ENCODE measurements at places on chromosomes 12 and 14. TPM values are rescaled to one million over a fixed set of nuclear protein-coding genes. Genes with fewer than 3 reads are reported as not detected.
A peak's percentile ranks its signal among the peaks of the same experiment; 100 is the strongest.

- no peak for DNase-seq
Measured at GRCh38 chr14:67928375-67928774, 108.8 kb downstream of the RAD51B start.

DNA sequence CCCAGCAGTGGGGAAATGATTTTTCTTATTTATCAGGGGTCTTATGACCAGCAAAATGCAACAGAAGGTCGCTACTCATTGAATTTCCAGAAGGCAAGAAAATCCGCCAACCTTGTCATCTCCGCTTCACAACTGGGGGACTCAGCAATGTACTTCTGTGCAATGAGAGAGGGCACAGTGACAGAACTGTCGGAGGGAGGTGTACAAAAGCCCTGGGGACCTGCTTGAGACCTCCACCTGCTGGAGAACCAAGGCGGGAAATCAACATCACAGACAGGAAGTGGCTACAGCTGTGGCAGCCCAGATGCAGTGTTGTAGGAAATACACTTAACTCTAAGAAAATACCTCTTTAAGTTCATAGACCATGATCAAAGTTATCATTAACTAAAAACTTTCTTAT, 250.9 kb upstream of the OR4E1 start:
- no peak for DNase-seq

DNA sequence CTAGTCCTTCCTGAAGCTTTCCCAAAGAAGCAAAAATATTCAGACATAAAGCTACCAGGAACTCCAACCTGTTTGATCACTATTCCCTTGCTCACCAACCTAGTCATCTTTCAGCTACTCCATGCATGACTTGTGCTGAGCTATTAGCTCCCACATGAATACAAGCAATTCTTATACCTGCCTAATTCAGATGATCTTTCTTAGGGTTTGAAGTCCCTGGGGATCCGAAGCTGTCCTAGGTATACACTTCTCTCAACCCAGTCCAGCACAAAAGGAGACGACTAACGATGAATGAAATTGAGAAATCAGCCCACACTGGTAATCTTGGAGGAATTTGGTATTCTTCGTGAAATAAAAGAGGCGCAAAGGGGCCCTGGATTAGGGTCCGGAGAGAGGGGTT, 631 bp upstream of the PTGR2 start:
- DNase-seq: no peak

- no peak for DNase-seq
Measured at GRCh38 chr14:75636100-75636692, 24.5 kb downstream of the ERG28 start.

- no peak for DNase-seq
Measured at GRCh38 chr12:80777587-80777986, 60.9 kb downstream of the MYF5 start.

- no peak for DNase-seq
Measured at GRCh38 chr12:14327711-14328110, 37.8 kb upstream of the ATF7IP start.

DNA sequence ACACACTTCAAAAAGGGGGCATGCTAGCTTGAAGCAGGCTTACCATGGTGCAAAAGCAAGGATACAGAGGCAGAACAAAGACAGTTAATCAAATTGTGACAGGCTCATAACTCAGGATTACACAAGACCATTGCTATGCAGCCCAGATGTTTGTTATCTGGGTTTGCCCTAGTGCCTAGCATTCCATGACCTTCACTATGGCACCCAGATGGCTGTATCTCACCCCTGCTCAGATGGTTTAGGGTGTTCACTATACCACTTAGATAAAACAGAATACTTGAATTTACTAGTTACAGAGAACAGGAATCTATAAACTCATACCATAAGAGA, 56.2 kb downstream of the SDR9C7 start:
- no peak for DNase-seq

DNA sequence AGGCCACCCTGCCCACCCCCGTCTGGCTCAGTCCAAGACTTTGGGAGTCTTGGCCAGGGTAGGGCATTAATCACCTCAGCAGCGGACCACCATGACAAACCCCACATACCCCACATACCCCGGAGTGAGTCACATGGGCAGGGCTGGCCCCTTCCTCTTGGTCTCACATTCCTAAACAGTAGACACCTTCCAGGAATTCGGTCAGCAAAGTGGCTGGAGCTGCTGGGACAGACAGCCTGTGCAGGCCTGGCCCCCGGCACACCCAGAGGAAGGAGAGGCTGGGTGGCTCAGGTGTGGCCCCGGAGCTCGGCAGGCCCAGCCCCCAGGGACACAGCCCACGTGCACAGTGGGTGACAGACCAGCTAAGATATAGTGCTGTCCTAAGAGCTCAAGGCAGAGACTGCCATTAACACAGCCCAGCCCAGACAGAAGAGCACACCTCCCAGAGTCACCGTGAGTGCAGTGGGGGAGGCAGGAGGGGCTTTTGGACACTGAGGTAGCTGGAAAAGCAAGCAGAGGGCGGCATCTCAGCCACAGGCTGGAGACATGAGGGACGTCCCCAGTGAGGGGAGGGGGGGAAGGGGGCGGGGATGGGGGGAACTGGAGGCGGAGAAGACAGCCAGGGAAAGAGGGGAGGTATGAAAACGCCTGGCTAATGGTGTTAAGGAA, 24.0 kb downstream of the CCDC85C start:
- no peak for DNase-seq

GRCh38 chr12:24852420-24852819, 96.5 kb downstream of the BCAT1 start:
- DNase-seq: no peak

DNA sequence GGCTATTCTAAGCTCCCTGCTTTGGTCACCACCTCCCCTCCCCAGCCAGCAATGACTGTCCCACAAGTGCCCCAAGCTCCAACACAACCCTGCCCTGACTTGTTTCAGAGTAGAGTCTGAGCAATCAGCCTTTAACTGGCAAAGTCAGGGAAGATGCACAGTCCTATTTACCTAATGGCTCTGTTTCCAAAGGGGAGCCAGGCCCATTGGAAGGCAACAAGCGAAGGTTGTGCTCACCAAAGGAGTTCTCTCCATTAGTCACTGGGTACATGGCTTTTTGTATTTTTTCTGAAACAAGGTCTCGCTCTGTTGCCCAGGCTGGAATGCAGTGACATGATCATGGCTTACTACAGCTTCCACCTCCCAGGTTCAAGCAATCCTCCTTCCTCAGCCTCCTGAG, 267.1 kb upstream of the CRY1 start:
- no peak for DNase-seq

GRCh38 chr12:132305991-132306884, 23.2 kb downstream of the GALNT9 start:
- DNase-seq: peak; percentile 19

DNA sequence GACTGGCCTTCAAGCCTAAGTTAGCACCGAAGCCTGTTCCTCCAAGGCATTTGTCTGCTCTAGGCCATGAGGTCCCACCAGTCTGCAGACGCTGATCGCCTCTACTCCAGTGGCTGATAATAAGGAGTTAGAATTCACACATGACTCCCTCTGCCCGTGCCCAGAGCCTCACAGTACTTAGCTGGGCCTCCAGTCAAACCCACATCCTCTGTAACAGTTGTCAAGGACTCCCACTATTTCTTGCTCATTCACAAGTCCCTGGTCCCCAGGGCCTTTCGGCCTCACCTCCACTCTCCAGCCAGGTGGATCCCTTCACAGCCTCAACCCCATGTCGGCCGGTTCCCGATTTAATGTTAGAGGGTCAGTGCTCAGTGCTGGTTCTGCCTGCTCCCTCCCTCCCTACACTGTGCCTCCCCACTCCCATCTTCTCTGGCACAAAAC, 6.3 kb upstream of the KRT5 start:
- no peak for DNase-seq

DNA sequence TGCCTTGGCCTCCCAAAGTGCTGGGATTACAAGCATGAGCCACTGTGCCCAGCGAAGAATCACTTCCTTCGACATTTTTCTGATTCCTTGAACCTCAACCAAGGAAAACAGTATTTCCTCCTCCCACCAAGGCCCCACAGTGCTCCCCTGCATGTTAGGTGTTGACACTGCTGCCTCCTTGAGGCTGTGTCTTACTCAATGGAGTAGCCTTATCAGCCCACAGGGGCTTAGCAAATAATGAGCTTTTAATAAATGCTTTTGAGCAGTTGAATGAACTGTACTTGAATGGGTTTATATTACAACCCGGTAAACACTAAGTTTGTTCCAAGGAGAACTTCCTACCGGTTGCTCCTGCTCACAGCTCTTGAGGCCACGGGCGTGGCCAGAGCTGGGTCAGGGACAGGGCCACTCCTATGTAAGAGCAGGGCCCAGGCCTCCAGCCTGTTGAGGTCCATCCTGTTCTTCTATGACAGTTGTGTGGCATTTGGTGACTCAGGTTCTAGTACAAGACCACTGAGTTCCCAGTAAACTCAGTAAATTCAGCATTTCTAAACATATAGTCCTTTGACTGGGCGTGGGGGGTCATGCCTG, 36.8 kb upstream of the TUBA1A start:
- DNase-seq: no peak

GRCh38 chr12:19659086-19659485, 219.8 kb downstream of the AEBP2 start:
- no peak for DNase-seq

- no peak for DNase-seq
Measured at GRCh38 chr14:104420990-104421389, 158.6 kb upstream of the C14orf180 start.

DNA sequence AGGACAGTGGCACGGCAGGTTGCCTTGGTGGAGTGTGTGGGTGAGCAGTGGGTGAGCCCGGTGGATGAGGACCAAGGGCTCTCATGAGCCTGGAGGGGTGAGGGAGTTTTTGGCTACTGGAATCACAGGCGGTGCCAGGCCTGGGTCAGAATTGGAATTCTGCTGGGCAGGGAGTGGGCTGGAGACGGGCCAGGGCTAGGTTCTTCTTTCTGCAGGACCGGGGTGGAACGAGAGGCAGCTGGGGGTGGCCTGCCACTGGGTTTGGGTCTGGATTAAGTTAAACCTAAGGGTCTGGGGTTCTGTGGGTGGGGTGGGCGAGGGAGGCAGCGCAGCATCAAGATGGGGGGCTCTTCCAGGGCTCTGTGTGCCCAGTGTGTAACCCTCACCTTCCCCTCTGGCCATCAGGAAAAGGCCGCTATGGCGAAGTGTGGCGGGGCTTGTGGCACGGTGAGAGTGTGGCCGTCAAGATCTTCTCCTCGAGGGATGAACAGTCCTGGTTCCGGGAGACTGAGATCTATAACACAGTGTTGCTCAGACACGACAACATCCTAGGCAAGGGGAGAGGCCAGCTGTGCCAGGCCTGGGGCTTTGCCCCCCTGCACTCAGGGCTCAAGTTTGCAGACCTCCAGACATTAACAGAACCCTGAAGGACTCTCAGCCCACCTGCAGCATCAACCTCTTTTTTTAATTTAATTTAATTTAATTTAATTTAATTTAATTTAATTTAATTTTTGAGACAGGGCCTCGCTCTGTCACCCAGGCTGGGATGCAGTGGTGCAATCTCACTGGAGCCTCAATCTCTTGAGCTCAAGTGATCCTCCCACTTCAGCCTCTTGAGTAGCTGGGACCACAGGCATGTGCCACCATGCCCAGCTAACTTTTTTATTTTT, 7.0 kb downstream of the ACVRL1 start:
- DNase-seq: peak; percentile 72

GRCh38 chr14:75995372-75996041, 9.9 kb downstream of the IFT43 start:
- peak; percentile 71 for DNase-seq

DNA sequence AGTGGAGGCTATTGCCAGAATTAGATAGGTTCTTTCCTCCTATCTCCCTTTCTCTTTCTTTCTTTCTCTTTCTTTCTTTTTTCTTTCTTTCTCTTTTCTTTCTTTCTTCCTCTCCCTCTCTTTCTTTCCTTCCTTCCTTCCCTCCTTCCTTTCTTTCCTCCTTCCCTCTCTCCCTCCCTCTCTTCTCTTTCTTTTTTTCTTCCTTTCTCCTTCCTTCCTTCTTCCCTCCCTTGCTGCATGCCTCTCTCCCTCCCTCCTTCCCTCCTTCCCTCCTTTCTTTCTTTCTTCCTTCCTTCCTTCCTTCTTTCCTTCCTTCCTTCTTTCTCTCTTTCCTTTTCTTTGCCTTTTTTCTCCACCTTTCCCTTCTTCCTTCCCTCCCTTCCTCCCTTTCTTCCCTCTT, 16.4 kb upstream of the MDGA2 start:
- DNase-seq: no peak

DNA sequence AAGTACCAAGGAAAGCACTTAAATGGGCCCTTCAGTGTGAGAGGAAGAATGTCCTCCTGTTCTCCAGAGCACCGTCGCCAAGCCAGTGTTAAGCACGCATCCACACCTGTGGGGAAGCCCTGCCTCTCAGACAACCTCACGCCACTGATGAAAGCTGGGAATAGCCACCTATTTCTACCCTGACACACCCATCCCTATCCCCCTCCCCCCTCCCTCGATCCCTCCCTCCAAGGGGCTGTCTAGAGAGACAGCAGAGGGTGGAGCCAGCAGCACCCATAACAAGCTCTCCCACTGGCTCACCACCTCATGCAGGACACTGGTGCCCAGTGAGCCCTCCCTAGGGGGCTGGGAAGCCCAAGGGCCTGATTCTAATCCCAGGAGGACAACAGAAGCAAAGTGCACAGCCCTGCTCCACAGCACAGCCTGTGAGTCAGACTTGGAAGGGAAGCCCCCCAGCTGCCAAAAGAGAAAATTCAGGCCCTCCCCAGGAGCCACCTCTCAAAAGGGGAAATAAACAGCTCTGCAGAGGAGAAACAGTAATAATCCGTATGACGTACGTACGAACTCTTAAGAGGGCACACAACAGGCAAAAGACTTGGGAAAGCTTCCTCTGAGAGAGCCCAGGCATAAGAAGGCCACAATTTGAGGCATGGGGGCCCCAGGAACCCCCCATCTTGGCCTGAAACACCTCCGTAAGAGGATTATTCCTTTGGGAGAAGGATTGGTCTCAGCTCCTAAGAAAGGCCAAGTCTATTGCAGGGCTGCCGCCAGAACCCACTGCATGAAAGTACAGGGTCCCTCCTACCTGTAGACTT, 7.8 kb downstream of the PITPNM2 start:
- DNase-seq: no peak

GRCh38 chr12:11829764-11830194, 180.3 kb downstream of the ETV6 start:
- no peak for DNase-seq

- DNase-seq: no peak
Measured at GRCh38 chr12:13061377-13061776, 17.2 kb downstream of the FAM234B start.

Gene PLEKHG3
- 22.0 TPM for total RNA-seq

Gene RCOR1
- 13.0 TPM for total RNA-seq

Gene PTPRO
- 0.94 TPM for total RNA-seq

Gene GNB3
- 5.4 TPM for total RNA-seq

Gene SIX4
- 1.6 TPM for total RNA-seq

Gene NKX2-1
- total RNA-seq: not detected

Gene POTEM
- not detected for total RNA-seq

Gene ACOT6
- not detected for total RNA-seq

Gene KRT74
- not detected for total RNA-seq

Gene CORO1C
- total RNA-seq: 68.0 TPM

Gene RHEBL1
- total RNA-seq: 0.32 TPM

Gene HPD
- total RNA-seq: 2.2 TPM

Gene WDHD1
- 1.6 TPM for total RNA-seq

Gene KLRC1
- total RNA-seq: 0.32 TPM

Gene ESPL1
- 0.17 TPM for total RNA-seq

Gene GPR33
- not detected for total RNA-seq

Gene CCDC197
- 0.74 TPM for total RNA-seq

Gene AP4S1
- total RNA-seq: 6.4 TPM

Gene PIANP
- 0.25 TPM for total RNA-seq

Measured in left ventricle myocardium superior (tissue), 1 donor.